ENCODE measurements at places on chromosomes 16 and 17.

DNA sequence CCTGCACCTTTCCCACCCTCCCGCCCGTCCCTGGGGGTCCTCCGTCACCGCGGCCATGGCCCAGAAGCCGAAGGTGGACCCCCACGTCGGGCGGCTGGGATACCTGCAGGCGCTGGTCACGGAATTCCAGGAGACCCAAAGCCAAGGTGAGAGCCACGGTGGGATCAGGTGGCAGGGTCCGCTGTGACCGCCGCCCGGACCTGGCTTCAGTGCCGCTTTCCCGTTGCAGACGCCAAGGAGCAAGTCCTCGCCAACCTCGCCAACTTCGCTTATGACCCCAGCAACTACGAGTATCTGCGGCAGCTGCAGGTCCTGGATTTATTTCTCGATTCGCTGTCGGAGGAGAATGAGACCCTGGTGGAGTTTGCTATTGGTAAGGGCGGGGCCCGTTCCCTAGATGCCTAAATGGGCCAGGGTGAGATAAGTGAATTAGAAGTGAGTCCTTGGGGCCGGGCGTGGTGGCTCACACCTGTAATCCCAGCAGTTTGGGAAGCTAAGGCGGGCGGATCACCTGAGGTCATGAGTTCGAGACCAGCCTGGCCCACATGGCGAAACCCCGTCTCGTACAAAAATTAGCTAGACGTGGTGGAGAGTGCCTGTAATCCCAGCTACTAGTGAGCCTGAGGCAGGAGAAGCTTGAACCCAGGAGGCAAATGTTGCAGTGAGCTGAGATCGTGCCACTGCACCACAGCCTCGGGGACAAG lies 617 bp downstream of the ARMC7 start:
- DNase-seq: no peak

- DNase-seq: no peak
These were observed 10.6 kb downstream of the ATP6V0D1 start for GRCh38 chr16:67470359-67470758.

- DNase-seq: no peak
These were observed 11.7 kb upstream of the CACNA1H start for GRCh38 chr16:1141191-1141590.

- no peak for DNase-seq
These were observed 4.2 kb downstream of the MYO15B start for GRCh38 chr17:75591722-75592302.

GRCh38 chr17:75652934-75653549 lies 13.9 kb downstream of the RECQL5 start:
- no peak for DNase-seq

DNA sequence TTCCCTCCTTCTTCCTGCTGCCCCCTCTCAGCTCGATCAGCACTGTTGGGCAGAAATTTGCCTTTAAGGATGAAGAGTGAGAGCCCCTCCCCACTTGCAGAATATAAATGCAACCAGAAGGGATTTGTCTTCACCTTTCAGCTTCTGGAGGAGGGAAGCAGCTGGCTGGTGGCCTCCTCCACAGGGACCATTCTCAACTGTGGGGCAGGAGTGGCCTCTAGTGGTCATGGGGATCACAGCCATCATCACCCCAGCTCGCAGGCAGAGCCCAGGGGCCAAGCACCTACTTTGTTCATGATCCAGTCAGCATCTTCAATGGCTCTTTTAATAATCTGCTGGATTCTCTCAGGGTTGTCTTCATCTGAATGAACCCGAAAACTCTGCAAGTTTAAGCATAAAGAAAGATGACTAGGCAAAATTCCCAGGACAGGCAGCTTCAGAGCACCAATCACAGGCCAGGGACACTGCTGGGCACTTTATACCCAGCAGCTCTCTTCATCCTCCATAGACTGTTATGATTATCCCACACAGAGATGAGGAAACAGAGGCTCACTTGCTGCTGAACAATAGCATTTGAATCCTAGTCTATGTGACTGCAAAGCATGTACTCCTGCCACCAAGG lies 13.1 kb downstream of the LYRM9 start:
- peak; percentile 42 for DNase-seq

- no peak for DNase-seq
These were observed 6.1 kb downstream of the HIRIP3 start for GRCh38 chr16:29989111-29989858.

DNA sequence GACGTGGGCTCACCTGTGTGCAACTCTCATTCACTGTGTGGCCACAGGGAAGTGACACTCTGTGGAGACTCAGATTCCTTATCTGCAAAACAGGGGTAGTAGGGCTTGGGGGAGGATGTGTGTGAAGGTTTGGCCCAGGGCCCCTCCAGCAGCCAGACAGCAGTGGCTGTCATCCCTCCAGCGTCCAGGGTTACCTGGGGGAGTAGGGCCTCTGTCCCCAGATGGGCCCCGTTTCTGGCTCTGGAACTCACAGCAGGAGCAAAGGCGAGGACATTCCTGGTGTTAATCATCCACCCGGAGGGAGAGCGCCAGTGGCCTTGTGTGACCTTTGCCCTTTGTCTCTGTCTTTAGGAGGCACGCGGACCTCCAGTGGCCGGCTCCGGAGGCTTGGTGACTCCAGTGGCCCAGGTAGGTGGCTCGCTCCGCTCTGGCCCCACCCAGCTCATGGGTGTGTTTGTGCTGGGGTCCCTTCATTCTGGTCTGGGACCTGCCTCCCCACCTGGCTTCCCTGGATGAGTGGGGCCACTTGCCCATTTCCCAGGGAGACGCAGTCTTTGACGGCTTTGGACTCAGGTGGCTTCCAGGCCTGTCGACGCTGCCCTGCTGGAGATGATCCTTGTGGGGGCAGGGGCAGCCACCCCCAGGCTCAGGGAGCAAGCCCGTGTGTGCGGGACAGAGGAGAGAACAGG lies 166.2 kb downstream of the SEC14L1 start:
- DNase-seq: no peak

- no peak for DNase-seq
These were observed 3.1 kb downstream of the HIC1 start for GRCh38 chr17:2057760-2058585.

- no peak for DNase-seq
These were observed 108.0 kb downstream of the MRTFB start for GRCh38 chr16:14179116-14179515.

DNA sequence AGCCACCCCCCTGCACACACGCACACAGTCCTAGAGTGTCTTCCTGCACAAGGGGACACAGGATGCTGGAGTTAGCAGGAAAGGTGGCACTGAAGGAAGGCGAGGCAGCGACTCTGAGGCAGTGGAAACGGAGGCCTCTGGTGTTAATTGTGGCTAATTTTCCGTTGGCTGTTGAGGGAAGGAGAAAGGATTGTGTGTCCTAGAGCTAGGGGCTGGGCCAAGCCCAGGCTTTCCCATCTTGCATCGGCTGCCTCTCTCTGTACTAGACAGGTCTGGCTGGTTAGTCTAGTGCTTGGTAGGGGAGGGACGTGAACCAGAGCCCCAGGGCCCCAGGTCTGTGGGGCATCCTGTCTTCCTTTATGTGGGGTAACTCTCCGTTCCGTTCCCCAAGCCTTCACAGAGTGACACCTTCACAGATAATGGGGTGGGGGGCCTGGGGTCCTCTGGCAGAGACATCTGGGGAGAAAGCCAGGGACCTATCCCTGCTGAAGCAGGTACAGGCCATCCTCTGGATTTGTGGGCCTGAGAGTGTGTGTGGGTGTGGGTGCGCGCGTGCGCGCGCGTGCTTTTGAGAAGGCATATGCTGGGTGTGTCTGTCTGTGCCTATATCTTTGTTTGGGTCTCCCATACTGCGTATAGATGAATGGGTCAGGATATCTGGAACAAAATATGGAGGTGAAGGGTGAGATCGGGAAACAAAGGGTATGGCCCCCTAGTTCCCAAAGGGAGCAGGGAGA lies at the start of gene CHD3:
Gene CHD3 (plus strand): TSS at position 606 of the 737 bp plus-strand sequence. CDS start 212 bp downstream, outside the sequence.
- DNase-seq: peak; percentile 36

DNA sequence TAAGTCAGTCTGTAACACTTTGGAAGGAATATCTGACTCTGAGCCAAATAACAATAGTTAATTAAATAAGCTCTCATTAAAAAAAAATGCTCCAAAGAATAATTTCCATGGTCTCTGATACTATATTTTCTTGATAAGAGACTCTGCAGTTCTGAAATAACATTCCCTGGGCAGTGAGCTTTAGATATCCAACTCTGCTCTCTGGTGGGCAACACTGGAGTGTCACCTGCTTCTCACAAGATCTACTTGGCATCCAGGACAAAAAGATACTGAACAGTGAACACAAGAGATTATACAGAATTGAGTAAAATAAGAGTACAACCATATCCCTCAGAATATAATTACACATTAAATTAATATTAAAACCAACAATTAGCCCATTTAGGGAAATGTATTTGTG lies 13.7 kb downstream of the BLMH start:
- DNase-seq: no peak

DNA sequence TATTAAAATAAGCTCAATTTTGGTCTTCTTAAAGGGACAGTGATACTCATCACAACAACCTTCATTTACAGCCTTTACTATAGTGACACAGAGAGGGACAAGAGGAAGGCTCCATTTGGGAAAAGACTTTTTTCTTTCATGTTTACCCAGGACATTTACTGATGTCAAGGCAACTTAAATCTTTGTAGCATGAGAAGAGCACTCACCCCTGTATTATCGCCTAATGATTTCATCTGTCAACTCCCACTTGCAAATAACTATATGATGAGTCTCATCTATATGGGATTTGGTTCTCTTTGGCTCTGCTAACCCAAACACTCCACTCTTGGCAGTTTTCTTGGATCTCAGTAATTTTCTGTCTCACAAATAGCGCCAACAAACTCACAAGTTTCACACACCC lies 24.1 kb downstream of the BLMH start:
- no peak for DNase-seq

DNA sequence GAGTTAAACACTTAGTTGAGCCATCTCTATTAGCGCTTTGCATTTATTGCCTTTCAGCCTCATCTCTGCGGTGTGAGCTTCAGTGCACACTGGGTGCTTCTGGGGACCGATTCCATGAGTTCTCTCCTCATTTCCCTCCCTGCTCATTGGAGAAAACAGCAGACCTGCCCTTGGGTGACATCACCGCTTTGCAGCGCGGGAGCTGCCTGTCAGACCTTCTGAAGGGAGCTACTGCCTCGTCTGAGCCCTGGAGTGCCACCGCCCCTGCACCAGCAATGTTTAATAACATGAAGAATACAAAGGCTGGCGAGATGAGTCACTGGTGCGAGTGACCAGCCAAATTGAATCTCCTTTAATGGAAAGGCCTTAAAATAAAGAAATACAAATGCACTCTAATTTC lies 30.2 kb upstream of the CPPED1 start:
- DNase-seq: no peak

DNA sequence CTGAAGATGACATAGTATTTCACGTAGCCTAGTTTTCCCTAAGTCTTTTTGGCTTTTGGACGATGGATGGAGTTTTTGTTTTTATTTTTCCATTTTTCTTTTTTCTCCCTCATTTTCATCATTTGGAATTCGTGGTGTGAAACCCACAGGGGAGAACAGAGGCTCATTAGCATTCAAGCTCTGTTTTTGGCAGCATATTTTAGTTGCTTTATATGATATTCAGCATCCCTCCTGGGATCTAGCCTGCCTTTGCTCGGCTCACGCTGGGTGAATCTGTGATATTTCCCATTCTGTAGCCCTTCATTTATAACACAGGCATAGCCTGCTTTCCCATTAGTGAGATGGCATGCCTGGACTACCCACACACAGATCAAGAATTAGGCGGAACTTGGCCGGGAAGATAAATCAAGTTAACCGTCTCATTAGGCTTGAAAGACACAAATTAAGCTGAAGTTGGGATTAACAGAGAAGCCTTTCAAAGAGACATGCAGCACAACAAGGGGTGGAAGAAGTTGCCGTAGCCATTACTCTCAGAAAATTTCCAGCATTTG lies 20.1 kb upstream of the CLEC19A start:
- no peak for DNase-seq

- DNase-seq: no peak
These were observed 2.2 kb downstream of the HEATR9 start for GRCh38 chr17:35866341-35866950.

DNA sequence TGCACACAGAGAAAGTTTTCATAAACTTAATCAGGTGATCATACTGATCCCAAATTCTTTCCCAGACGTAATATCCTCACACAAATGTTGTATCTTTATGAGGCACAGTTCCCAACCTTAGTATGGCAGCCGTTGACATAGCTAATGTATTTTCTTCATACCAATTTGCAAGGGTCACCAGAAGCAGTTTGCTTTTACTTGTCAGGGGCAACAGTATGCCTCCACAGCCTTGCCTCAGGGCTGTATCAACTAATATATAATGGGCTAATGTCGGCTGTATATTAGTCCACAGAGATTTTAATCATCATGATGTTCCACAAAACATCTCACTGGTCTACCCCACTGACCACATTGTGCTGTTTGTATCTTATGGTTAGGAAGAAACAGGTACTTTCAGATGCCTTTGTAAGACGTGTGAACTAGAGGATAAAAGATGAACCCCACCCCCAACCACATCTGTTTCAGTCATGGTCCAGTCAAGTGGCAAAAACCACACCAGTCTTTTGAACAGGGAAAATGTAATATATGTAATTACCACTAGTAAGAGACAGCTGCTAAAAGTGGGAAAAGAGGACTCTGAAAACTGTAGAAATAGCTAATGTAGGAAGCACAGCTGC lies 55.2 kb downstream of the GAN start:
- DNase-seq: no peak

DNA sequence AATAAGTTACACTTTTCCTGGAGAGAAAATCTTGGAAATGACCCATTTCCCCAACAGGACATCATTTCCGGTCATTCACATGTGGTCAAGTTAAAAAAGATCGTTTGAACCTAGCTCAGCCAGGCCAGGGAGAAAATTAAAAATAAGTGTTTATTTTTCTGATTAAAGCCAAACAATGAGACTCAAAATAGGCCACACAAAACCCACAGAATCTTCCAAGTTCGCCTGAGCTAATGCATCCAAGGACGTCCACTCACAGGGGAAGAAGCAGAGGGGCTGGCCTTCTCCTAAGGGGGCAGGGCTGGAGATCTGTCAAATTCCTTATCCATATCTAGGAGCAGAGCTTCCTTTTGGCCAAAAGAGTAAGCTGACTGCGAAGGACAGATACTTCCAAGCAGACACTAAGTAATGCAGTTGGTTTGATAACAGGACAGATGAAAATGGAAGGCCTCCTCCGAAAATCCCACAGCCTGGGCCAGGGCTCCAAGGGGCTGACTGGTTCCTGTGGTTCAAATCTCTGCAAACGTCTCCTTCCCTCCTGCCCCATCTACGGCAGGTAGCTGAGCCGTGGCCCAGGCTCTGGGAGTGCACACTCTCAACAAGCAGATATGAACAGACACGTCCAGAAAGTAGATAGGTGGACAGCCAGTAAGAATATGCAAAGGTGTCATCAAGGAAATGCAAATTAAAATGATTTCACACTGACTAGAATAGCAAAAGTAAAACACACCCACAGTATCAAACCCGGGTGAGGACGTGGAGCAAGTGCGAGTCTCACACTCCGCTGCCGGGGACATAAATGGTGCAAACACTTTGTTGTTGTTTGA lies 98.5 kb downstream of the MRM3 start:
- no peak for DNase-seq

DNA sequence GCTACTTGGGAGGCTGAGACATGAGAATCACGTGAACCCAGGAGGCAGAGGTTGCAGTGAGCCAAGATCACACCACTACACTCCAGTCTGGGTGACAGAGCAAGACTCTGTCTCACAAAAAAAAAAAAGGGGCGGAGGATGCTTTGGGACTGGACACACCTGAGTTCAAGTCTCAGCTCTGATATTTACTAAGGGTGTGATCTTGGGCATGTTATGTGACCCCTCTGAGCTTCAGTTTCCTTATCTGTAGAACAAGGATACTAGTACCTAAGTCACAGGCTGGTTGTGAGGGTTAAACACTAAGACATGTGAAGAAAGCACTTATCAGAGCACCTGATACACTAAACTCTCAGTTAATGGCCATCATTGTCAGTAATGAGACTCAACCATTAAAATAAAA lies 25.9 kb downstream of the HOXB1 start:
- DNase-seq: no peak
